ENCODE measurements at places on chromosomes 13 and 19. TPM values are rescaled to one million over a fixed set of nuclear protein-coding genes. Genes with fewer than 3 reads are reported as not detected.

Gene SMG9
- total RNA-seq, result 53.8 TPM

- ATAC-seq, result peak; percentile 42
Measured at GRCh38 chr19:45444318-45445041, 20.8 kb upstream of the ERCC1 start.

Gene DNAJB1
- total RNA-seq, result 73.6 TPM

DNA sequence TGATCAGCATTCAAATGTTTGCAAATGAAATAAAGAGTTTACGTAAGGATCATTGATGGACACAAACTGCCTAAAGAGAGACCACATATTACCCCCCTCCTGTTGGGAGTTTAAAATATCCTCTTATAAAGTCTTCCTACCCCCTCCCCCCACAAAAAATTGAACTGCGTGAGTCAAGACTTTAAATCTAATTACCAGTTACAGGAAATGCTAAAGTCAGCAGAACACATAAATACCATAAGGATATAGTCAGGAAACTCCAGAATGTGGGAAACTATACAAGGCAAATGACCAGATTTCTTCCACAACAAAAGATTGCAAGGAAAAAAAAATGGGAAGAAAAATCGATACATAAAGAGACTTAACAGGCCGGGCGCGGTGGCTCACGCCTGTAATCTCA is 44.4 kb upstream of the FARP1 start:
- no peak for ATAC-seq

DNA sequence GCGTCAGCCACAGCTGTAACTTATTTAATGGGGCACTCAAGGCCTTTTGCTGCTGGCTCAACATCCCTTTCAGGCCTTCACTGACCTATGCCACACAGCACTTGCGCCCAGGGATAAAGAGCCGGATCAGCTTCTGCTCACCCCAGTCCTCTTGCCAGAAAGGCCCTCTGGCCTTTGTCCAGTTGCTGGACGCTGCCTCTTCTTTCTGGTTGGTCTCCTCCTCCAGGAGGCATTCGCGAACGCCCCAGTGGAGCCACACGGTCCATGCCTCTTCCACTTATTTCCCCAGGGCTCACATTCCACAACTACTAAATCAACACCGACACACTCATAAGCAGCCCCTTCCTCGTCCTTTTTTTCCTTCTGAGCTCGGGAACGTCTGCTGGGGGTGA is 3.7 kb upstream of the ZNF329 start:
- ATAC-seq, result peak; percentile 3

Gene RNF225
- not detected for total RNA-seq
